ENCODE measurements at places on chromosomes 4 and X.

GRCh38 chr4:128517739-128518510, 230.3 kb upstream of the PGRMC2 start:
- peak; percentile 90 for DNase-seq

DNA sequence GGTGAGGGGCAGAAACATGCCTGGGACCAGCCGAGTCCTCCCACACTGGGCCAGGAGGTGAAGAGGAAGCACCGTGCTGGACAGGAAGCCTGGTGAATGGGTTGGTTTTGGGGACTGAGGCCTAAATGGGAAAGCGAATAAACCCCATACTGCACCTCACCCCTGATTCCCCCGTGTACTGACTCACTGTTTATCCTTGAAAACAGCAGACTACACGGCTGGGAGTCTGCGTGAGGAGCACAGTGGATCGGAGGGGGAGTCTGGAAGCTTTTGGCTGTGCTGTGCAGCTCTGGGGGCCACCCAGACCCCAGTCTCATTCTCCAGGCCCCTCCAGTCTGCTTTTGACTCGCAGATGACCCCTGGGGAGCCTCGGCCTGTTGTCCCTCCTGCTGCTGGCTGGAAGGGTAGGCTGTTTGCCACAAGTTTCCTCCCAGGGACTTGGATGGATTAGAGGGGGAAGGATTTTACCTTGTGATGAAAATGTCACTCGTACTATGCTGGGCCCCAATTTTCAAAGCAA, 90.0 kb downstream of the PSAPL1 start:
- DNase-seq: no peak

DNA sequence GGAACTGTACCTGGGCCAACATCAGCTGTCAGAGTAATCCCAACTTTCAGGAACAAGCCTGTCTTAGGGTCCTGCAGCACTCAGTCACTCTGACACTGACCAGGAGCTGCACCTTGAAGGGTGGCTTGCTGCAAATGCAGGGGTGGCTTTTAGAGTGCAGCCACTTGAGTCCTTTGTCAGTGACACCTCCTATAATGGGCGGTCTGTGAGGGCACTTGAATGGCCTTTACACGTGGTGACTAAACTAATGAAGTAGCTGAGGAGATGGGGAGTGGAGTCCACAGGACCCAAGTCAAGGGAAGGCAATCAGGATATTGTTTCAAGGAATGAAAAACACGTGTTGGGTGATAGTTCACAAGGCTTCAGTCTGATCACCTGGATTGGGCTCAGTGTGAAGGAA, 11.1 kb upstream of the LNX1 start:
- no peak for DNase-seq

DNA sequence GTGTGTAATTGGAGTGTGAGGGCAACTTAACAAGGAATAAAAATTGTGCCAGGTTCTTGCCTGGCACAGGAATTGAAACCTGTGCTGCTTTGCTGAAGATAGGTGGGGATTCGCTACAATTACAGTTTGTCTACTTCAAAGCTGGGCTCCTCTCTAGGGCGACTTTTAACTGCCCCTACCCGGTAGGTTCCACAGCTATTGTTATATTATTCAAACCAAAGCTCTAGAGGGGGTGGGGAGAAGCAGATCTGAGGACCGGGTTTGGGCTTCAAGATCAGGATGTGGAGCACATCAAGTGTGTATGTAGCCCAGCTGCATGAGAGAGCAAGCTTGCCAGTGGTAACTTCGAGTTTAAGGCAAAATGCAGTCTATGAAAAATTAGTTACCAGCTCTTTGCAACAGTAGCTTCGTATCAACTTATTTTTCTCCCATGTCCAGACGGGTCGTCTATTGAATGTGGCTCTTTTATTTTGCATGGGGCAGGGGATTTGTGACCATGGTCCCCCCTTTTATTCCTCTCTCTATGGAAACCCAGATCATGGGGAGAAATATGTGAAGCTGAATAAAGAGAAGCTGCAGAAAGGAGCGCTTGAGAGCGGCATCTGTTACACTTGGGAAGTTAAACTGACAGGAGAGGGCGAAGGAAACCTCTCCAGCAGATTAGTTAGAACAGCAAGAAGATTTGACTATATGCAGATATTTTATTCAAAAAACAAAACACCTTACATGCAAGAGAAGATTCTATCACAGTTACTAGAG, 3.2 kb upstream of the POU3F4 start:
- DNase-seq: no peak

DNA sequence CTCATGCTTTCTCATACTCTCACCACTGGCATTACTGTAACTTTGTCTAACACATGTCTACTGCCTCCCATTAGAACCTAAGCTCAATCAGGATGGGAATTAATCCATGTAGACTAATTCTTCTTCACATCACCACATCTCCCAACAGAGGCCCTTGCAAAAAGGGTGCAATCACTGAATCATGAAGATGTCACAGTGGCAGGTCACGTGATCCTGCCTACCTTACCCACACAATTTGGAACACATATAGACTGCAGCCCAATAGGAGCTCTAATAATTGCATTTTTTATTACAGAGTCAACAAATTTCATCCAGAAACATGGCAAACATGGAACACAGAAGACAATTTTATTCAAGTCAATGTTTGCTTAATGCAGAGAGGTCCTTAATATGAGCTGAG, 146.6 kb downstream of the NR3C2 start:
- DNase-seq: no peak
